ENCODE measurements at places on chromosomes 6 and 20.

DNA sequence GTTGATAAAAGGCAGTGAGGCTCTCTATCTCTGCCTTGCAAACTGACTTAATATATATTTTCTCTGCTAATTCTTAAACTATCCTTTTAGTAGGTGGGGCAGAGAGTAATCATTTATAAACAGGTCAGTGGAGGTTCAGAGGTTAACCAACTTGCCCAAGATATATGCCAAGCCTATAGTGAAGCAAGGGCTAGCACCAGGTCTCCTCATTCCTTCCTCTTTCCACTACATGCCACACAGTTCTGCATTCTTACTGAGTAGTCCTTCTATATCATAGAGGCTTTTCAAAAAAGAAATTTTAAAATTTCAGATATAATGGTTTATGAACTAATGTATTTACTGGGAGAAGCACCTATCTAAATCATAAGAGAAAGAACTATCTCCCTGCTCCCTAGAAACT lies 8.5 kb downstream of the ARG1 start:
- no peak for DNase-seq

GRCh38 chr20:695165-695866 lies 19.7 kb upstream of the SCRT2 start:
- DNase-seq, result no peak

DNA sequence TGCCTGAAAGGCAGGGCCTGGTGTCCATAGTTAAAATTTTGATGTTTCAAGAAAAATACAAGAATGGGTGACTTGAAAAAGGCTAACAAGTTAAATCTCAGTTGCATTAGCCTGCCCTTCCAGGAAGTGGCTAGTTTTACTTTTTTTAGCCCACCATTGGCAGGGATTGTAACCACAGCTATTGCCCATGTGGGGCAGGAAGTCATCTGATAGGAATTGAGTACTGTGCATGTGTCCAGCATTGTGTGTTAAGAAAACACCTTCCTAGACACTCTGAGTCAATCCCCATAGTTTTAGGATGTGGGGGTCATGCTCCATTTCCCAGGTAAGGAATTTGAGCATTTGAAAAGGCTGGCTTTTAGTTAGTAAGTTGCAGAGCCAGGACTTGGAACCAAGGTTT lies 26.9 kb downstream of the LYRM2 start:
- no peak for DNase-seq

DNA sequence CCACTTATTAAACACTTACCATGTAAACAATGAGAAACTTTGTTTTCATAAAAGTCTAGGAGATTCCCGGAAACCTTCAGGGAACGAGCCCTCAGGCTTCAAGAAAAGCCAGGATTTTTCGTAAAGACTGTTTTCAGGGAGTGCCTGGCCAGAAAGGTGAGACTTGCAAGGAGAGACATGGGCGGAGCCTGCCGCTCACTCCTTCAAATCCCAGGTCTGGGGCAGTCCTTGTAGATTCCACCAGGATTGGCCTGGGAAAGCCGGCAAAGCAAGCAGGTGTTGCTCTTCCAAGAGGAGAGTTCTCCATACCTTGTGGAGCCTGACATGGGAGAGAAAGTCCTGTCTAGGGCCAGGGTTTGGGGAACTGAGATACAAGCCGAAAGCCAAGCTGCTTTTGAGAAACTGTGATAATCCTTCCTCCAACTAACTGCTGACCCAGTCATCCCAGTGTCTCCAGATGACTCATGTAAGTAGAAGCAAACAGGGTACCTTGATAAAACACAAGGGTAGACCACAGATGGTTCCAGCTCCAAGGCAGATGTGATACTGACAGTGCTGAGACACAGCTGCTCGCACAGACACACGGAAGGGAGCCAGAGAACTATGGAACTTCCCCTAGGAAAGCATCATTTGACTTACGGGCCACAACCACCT lies 69.4 kb upstream of the NAA20 start:
- DNase-seq, result no peak

GRCh38 chr6:68343901-68344300 lies 291.2 kb upstream of the ADGRB3 start:
- no peak for DNase-seq

DNA sequence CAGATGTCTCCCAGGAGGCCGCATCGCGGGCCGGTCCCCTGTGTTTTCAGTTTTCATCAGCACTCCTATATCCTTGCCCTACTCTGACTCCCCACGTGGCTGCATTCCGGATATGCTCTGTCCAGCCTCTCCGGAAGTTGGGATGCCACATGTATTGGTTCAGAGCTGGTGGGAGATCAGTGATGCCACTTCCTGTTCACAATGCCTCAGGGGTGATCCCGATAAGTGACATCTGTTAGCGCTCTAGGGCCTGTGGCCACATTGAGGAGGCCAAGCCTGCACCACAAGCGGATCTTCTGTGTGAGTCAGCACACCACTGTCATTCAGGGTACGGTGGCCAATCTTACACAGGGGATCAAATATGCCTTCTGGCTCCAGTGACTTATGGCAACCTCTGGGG lies 57.8 kb downstream of the PPP1R3G start:
- no peak for DNase-seq

DNA sequence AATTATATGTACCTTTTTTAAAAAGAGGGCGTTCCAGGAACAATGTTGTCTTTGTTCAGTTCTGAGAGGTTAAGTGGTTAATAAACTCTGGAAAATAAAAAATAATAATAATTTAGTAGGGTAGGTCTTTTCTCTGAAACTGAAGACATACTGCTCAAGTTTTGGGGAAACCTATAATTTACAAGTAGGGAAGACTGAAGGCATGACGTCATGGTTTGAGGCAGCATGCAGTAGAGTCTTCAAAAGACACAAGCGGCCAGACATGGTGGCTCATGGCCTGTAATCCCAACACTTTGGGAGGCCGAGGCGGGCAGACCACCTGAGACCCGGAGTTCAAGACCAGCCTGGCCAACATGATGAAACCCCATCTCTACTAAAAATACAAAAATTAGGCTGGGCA lies 14.0 kb downstream of the STAU1 start:
- DNase-seq, result no peak

GRCh38 chr20:2703716-2704475 lies 11.3 kb downstream of the EBF4 start:
- DNase-seq, result peak; percentile 63

DNA sequence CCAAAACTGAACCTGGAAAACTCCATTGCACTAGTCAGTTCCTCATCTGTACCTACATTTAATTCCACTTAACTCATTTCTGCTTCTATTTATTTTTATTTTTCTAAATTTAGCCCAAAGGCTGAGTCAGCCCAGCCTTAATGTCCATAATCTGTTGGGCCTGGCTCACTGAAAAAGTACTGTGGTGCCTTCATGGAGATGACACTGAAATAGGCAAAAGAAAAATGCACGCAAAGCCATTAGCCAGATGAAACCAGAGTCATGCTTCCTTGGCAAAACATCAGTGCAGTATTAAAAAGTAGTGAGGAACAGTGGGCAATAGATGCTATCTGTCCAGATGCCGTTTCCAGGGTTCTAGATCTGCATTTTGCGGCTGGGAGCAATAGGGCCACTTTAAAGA lies 14.7 kb upstream of the PLCB4 start:
- DNase-seq, result no peak

DNA sequence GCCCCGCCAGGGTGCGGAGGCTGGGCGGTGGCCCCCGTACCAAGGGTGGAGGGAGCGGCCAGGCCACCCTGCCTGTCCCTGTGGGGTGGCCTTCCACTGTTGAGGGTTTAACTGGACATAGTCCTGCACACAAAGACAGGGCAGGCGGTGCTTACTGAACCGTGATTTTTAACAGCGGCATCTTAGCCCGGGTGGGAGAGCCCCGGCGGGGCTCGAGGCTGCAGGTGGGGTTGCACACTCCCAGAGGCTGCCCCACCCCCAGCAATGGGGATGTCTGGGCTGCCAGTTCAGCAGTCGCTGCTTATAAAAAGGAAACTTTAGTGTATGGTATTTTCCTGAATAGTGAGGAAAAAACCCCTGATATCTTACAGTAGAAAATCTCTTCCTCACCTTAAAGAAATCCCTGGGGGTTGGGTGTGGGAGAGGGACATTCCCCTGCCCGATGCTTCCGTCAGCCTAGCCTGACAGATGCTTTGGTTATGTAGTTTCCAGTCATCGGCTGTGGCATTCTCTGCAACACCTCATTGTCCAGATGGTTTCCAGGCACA lies 79.4 kb downstream of the IRF4 start:
- DNase-seq, result no peak

DNA sequence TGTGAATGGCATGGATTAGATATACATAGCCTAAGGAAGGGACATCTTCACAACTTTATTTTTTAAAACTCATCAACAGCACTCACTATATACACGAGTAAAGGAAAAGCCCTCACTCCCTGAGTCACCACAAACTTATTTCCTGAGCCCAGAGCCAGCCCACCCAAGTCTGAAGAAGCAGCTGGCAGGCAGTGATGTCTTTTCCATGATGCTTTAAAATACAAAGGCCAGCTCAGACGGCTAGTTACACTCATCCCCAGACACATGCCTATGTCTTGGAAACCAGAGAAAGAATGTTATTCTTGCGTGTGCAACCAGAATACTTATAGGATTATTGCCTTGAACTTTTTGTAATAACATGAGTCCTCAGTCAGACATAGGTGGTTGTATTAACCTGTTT lies 114.4 kb downstream of the ADGRG6 start:
- DNase-seq, result no peak

- DNase-seq, result no peak
Measured at GRCh38 chr6:95203153-95203754, 374.1 kb upstream of the MANEA start.

GRCh38 chr6:125858427-125859320 lies 67.9 kb downstream of the NCOA7 start:
- DNase-seq, result no peak

- no peak for DNase-seq
Measured at GRCh38 chr6:151088599-151088935, 151.2 kb upstream of the AKAP12 start.

DNA sequence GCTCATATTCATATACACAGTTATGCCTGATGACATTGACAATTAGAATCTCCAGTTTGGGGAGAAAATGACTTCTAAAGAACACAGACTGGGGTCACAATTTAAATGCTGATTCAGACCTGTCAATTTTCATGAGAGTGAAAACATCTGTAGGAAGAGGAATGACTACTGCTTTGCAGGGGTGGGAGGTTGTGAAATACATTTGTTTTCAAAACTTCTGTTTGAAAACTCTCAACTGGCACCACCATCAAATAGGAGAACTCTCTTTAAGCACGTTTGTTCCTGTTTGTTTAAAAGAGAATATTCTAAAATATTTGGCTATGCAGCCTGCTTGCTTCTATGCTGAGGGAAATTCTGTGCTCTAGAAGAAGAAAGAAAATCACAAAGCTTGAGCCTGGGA lies 50.8 kb upstream of the ADGRF5 start:
- DNase-seq, result no peak

GRCh38 chr6:52209770-52210169 lies 23.6 kb downstream of the IL17A start:
- DNase-seq, result no peak

GRCh38 chr6:129621252-129621651 lies 88.7 kb downstream of the ARHGAP18 start:
- DNase-seq, result no peak

DNA sequence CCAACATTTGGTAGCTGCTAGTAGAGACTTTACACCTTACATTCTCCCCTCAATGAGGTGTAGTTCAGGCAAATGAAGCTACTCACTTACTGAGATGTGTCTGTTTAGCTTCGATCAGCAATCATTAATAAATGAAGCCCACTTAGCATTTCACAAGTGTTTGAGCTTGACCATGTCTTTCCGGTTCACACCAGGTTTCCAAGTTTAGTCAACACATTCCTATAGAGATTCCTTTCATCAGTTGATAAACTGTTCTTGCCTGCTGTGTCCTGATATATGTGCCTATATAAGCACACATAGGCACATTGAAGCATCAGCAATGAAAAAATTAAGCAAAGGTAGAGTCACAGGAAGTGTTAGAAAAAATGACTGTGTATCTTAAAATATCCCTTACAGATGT lies 150.0 kb downstream of the BTBD3 start:
- DNase-seq, result no peak

GRCh38 chr6:142872376-142872775 lies 72.6 kb downstream of the HIVEP2 start:
- DNase-seq, result no peak

GRCh38 chr6:108914235-108915022 lies 66.2 kb downstream of the ARMC2 start:
- no peak for DNase-seq

DNA sequence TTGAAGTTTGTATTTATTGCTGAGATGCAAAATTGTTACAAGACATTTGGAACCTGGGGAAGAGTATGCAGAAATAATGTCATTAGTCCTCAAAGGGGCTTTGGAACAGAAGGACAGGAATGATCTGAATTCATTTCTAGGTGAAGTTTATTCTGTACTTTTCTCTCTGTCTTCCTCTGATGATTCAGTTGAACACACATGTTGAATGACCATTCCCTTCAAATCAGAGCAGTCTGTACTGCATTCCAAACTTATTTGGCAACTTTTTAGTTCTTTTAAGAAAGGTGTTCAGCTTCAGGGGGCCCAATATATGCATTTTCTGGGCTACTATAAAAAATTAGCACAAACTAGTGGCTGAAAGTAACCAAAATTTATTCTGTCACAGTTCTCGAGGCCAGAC lies 213.9 kb upstream of the LAMP5 start:
- DNase-seq, result no peak

- no peak for DNase-seq
Measured at GRCh38 chr20:20706285-20706684, 6.2 kb downstream of the RALGAPA2 start.

- no peak for DNase-seq
Measured at GRCh38 chr20:15842872-15843271, 730.4 kb downstream of the KIF16B start.

DNA sequence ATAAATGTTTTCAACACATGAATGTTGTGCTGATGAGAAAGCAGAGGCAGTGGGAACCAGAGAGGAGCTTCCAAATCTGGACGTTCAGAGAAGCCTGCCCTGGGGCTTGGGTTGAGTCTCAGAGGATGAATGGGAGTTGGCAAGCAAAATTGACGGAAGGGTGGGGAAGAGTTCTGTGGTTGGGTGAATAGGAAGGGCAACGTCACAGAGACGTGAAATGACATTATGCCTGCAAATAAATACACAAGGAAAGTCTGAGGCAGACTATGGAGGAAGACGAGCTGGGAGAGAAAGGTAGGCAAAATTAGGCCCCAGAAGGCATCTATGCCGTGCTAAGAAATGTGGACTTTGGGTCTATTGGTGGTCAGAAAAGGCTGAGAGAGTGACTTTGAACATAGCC lies 25.2 kb upstream of the SGK1 start:
- DNase-seq, result no peak

Data from chondrocyte (in vitro differentiated cells).